ENCODE measurements at places on chromosomes 5 and 9.

GRCh38 chr9:21681641-21682040 lies 120.8 kb upstream of the MTAP start:
- no peak for DNase-seq

DNA sequence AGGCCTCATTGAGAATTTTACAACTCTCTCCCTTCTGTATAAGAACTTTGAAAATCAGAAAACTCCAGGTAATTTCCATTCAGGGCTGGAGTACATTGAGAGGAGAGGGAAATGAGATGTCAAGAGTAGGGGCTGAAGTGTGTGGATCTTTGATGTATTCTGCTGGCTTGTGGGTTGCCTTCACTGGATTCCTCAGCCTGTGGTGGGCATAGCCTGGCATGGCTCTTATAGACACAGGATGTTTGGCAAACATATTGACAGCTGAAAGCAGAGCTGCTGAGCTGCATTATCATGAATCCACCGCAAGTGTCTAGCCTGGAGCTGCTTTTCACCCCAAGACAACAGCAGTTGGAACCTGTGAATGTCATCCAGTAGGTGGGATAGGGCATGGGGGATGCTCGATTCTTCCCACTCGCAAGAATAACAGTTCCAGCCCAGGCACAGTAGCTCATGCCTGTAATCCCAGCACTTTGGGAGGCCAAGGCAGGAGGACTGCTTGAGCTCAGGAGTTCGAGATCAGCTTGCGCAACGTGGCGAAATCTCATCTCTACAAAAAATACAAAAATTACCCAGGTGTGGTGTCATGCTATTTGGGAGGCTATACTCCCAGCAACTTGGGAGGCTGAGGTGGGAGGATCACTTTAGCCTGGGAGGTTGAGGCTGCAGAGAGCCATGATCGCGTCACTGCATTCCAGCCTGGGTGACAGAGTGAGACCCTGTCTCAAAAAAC lies 36.0 kb upstream of the TTC23L start:
- no peak for DNase-seq

- DNase-seq = peak; percentile 2
These were observed at the start of gene ZNF454 for GRCh38 chr5:178940569-178941360. Gene ZNF454 (plus strand): TSS chr5:178941198. CDS start chr5:178942792, 1,594 bp downstream.

- DNase-seq = no peak
These were observed 422.2 kb downstream of the NR2F1-AS1 start for GRCh38 chr5:93158841-93159240.

GRCh38 chr5:40405996-40406740 lies 273.5 kb upstream of the PTGER4 start:
- DNase-seq = no peak

DNA sequence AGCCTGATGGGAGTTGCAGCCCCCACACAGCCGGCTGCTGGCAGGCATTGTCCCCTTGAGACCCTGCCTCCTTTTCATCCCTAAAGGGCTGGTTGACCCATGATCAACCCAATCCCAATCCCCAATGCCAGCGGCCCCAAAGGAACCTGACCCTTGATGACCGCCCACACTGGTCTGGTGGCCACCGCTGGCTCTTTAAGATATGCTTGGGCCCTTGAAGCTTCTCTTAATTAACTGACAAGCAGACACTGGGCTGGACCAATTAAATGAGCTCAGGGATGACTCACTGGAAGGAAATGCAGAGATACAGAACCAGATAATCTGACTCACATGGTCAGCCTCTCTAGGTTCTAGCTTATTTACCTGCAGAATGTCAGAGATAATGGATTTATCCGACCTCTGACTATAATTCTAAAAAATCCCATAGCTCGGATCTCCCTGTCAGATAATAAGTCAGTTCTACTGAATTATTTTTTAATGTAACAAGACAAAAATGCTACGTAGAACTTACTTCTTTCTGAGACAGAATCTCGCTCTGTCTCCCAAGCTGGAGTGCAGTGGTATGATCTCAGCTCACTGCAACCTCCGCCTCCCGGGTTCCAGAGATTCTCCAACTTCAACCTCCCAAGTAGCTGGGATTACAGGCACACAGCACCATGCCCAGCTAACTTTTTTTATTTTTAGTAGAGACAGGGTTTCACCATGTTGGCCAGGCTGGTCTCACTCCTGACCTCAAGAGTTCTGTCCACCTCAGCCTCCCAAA lies 11.1 kb upstream of the MLANA start:
- no peak for DNase-seq

DNA sequence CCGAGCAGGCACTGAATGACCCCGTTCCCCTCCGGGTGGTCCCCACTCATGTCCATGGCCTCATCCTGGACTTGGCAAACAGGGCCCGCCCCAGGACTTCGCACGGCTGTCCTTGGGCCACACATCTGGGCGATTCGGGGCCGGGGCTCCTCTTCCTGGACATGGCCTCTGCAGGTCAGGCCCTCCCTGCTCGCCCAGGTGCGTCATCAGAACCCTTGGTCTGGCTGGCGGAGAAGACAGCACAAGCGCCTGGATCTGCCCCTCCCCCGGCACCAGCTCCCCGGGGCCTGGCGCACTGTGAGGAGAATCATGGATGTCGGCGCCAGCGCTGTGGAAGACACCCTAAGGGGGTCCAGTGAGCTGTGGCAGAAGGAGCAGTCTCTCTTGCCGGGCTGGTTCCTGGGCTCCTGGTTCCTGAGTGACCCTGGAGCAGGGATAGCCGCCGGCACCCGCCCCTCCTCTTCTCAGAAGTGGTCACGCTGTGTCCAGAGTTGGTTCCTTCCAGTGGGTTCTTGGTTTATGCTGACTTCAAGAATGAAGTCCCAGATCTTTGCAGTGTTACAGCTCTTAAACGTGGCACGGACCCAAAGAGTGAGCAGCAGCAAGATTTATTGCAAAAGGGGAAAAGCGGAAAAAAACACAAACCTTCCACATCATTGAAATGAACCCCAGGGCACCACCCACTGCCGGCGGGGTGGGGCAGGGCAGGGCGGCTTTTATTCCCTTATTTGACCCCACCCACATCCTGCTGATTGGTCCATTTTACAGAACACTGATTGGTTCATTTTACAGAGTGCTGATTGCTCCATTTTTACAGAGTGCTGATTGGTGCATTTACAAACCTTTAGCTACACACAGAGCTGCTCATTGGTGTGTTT lies 25.9 kb upstream of the SLC12A7 start:
- no peak for DNase-seq

GRCh38 chr5:79630444-79630843 lies 18.2 kb downstream of the TENT2 start:
- DNase-seq = no peak

GRCh38 chr5:149125386-149125891 lies 15.9 kb upstream of the ABLIM3 start:
- no peak for DNase-seq

DNA sequence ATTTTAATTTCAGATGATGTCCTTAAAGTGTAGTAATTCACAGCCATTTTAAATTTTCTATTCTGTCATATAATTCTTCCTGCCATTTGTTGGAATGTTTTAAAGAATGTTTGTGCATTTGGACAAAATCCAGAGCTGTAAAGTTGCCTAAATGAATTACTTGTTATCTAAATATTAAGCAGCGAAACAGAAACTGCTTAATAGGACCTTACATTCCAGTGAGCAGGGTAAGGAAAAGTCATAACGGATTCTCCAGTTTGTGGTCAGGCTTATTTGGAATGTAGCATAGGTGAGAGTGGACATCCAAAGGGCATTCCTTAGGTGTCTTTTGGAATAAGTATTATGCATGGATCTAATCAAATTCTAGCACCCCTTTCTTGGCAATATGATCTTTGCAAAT lies 410.4 kb upstream of the PTPRD start:
- DNase-seq = no peak

DNA sequence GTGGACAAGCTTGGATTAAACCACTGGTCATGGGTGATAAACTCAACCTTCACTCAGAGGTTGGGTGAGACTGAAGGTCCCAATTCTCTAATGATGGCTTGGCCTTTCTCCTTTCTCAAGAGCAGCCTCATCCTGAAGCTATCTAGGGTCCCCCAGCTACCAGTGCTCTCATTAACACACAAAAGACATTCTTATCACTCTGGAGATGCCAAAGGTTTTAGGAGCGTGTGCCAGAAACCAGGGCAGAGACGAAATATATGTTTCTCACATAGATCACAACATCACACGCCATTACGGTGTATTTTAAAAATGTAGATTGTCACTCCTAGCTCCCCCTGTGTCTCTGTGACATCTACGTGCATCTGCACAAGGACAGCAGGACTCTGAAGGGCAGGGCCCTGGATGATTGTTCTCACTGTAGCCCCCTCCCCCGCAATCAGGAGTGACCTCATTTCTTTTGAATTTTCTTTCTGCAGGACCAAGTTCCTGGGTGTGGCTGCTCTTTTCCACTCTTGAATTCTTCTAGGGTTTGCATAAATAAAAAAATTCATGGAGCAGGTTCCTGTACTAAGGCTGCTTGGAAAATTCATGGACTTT lies 311.3 kb downstream of the GADD45G start:
- no peak for DNase-seq

DNA sequence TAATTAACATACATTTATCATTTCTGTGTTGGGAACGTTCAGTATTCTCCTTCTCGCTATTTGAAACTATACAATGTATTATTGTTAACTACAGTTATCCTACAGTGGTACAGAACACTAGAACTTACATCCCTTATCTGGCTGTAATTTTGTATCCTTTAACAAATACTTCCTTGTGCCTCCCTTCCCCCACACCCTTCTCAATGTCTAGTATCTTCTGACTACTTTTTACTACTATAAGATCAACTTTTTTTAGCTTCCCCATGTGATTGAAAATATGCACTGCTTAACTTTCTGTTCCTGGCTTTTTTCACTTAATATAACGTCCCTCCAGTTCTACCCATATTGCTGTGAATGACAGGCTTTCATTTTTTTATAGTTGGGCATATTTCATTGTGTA lies 253.5 kb downstream of the RAB3C start:
- DNase-seq = no peak

DNA sequence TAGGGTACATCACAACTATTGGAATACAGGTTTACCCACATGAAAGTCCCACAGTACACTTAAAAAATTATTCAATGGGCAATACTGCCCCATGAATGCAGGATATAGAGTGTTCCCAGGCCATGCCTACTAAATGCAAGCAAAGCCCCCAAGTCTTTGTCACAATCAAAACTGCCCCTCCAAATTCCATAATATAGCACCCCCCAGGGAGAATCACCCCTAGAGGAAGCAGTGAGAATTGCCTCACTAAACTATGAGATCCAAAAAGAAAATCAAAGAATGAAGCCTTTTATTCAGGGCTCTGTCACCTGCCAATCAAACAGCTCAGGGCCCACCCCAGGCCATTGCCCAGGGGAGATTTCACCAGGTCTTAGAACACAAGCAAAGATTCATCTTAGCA lies 90.8 kb downstream of the ATPSCKMT start:
- no peak for DNase-seq

DNA sequence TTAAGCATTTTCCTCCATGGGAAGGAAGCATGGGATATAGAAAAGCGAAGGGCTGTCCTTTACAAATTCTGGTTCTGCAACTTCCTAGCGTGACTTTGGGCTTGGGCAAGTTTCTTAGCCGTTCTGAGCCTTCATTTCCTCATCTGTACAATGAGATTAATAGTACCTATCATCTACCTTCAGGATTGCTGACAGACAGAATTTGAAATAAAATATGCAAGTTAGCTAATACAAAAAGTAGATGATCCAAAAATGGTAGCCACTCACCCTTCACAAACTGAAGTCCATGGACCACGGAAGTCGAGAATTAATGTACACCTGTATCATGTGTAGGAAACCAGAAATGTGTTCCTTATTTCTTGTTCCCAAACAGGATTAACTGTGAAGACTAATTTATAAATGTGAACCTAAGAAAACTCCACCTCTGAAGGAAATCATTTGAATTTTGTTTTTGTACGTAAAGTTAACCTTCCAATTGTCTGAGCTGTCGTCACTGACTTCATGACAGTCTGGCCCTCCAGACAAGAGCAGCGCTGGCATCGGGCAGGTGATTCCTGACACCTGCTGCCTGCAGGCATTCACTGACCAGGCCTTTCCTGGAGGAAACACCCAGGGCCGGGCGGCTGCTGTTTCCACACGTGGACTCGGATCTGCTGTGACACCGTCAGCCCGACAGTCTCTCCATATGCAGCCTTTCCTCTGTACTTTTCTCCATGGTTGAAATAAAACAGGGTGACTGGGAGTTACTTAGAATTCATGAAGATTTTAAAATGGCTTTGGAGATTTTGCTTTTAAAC lies 63.4 kb downstream of the PSMB7 start:
- DNase-seq = no peak

GRCh38 chr5:167916261-167916691 lies 375.2 kb upstream of the WWC1 start:
- no peak for DNase-seq

DNA sequence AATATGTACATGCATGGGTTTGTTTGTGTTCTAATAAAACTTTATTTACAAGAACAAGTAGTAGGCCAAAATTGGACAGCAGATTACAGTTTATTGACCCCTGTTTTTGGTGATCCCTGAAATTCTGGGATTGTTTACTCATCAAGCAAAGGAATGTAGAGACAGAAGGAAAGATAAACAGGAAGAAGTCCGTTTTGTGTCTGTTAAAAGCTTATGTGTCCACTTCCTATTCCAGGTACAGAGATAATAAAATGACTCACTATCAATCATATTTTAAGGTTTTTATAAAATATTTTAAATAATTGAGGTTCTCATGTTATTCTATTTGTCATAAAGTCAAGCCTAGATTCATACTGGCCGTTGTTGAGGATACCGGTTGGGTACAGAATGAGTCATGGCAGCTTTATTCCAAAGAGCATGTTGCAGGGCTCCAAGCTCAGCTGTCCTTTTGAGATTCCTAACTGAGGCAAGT lies 214.9 kb upstream of the DAB2 start:
- DNase-seq = no peak

DNA sequence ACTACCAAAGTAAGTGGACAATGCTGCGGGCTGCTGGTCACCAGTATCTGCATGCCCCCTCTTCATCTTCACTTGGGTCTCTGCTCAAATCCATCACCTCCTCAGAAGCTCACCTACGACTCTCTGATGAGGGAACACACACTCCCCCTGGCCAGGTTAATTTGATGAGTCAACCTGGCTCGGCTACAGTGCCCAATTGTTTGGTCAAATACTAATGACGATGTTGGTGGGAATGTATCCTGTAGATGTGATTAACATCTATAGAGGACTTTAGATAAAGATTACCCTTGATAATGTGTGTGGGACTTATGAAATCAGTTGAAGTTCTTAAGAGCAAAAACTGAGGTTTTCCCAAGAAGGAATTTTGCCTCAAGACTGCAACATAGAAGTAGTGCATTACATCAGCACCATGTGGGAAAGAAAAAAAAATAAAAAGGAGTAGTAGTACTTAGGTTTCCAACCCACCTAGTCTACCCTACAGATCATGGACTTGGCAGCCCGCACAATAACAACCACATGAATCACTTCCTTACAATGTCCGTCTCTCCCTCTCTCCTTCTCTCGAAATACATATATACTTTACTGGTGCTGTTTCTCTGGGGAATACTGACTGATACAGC lies 467.3 kb downstream of the DNAH5 start:
- no peak for DNase-seq

DNA sequence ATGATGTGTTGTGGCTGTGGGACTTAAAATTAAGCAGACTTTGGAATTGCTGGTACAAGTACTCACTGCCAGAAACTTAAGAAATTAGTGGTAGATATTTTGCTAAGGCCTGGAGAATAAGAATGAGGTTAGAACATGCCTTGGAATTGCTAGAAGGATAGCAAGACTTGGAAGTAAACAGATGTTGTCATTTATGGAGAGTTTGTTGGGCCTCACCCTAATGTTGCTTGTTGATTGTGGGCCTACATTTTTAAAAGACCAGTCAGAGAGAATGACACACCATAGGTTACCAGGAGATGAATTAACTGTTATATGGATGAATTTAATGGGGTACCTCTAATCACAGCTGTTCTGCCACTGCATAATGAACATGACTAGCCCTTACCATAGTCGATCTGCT lies 120.1 kb upstream of the GAS1 start:
- DNase-seq = no peak
